ENCODE measurements at places on chromosomes 6 and 20.

DNA sequence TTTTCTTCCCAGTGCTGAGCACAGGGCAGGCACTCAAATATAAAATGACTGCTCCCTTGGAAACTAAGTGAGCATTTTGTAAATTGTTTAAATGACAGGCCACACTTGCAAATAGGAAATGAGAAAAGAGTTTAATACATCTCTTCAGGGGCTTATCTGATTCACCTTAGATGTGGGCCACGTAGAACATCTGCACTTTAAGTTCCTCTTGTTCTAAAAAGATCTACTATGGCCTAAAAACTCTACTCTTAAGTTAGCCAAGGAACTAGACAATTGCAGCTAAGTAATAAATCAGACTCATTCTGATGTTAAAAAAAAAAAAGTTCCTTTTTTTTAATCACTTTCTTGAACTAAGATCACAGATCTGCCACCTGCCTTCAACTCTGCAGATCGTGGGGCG, 126.3 kb downstream of the KIF16B start:
- DNase-seq: no peak

- no peak for DNase-seq
Measured at GRCh38 chr6:100379386-100379785, 85.3 kb downstream of the SIM1 start.

- DNase-seq: no peak
Measured at GRCh38 chr6:134060491-134061106, 8.2 kb upstream of the SLC2A12 start.

DNA sequence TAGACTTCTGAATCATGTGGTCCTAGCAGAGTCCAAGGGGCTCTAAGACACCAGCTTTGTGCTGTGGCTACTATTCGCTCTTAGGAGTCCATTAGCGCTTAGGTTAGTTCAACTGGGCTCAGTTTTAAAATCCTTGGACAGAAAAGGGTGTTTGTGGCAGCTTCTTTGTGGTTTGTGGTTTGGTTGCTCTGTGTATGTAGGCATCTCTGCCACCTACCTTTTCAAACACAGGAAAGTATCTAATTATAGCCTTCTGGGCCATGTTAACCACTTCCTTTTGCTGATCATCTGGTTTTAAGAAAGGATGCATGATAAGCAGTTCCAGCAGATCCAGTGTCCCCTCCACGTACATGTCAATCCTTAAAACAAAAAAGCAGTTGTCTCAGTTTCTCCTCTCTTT, 10.8 kb downstream of the GSTA4 start:
- DNase-seq: peak; percentile 56

- DNase-seq: no peak
Measured at GRCh38 chr20:47850146-47850545, 64.9 kb upstream of the SULF2 start.

GRCh38 chr6:85580878-85581267, 12.8 kb downstream of the SNX14 start:
- DNase-seq: no peak

- no peak for DNase-seq
Measured at GRCh38 chr6:133317704-133318103, 76.5 kb downstream of the EYA4 start.

GRCh38 chr6:56956491-56956890, 1.6 kb downstream of the BEND6 start:
- no peak for DNase-seq

GRCh38 chr20:21111416-21111815, 5.3 kb upstream of the LINC00237 start:
- no peak for DNase-seq

GRCh38 chr20:18314786-18315406, 26.6 kb downstream of the ZNF133 start:
- DNase-seq: no peak

DNA sequence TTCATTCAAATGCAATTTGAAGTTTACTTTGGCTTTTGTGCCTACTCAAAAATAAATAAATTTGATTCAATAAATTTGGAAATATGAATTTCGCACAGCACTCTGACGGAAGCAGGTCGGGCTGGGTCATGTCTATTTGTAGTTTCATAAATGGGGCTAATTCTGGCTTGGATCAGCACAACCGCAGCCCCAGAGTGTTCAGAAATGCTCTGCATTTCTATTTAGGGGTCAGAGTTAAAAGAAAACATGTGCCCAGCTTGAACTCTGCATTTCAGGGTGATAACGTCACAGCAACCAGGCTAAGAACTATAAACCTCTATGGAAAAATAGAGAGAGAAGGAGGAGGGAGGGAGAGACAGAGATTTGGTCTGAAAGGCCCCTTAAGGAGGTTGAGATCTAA, 480.9 kb upstream of the NOX3 start:
- DNase-seq: no peak

GRCh38 chr6:116511424-116512110, at the start of gene CALHM5:
Gene CALHM5, plus strand, starts transcription at chr6:116511639. Its CDS starts 58 bp downstream, at chr6:116511697.
- DNase-seq: no peak

GRCh38 chr6:114176726-114177125, 166.1 kb downstream of the HS3ST5 start:
- DNase-seq: no peak

DNA sequence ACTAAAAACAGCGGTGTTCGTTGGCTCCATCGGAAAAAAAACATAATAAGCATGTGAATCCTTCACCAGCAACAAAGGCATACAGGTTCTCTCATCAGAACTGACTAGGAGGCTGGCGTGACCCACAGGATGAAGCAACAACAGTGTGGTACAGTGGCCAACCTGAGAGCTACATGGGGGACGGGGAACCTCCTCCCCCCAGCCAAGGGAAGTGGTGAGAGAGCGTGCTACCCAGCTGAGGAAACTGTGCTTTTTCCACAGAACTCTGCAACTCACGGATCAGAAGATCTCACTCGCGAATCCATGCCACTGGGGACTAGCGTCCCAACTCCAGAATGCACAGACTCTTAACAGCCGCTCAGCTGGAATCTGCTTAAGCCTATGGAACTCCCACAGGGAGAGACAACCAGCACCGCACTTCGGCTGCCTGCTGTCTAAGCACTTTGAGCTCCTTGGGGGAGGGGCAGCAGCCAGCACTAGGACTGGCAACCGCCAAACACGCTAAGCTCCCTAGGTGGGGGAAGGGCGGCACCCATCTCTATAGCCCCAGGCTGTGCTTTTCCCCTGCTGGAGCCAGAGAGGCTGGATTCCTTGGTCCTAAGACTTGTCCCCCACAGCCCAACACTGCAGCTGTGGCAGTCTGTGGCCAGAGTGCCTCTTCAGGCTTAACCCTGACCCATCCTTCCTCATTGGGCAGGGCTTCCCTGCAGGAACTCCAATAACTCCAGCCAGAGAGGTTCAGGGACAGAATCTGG, 538.3 kb upstream of the BTBD3 start:
- no peak for DNase-seq

GRCh38 chr6:124371974-124372475, 568.4 kb downstream of the NKAIN2 start:
- no peak for DNase-seq

- no peak for DNase-seq
Measured at GRCh38 chr6:139754898-139755775, 380.7 kb upstream of the CITED2 start.

- no peak for DNase-seq
Measured at GRCh38 chr6:41892921-41893564, 2.1 kb downstream of the USP49 start.

- no peak for DNase-seq
Measured at GRCh38 chr6:15121443-15121842, 124.4 kb upstream of the JARID2 start.

GRCh38 chr6:82832811-82833210, 232.8 kb downstream of the UBE3D start:
- no peak for DNase-seq

DNA sequence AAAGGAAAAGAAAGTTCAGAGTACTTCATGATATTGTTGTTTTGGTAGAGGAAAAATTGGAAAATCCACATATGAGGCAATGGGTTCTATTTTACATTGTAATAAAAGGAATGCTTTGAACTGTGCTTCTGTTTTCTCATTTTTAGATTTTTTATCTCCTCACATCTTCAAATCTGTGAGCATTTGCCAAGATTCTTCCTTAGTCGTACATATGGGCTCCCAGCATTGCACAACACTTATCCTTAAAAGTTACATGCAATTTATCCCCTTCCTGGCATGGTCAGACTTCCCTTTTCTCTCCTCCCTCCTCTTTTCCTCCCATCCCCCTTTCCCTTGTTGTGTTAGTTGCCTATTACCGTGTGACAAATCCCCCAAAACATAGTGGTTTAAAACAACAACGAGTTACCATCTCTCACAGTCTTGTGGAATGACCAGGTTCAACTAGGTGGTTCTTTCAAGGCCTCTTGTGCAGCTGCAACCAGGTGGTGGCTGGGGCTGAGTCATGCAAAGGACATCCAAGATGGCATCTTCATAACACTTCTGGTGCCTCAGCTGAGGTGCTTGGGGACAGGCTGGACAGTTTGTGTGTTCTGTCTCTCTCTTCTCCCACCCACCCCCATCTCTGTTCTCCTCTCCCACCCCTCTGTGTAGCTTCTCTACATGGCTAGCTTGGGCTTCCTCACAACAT, 68.7 kb downstream of the TXNDC5 start:
- DNase-seq: no peak

- no peak for DNase-seq
Measured at GRCh38 chr6:125477844-125478243, 176.1 kb upstream of the HDDC2 start.

GRCh38 chr20:58708246-58708931, 15.8 kb downstream of the NPEPL1 start:
- DNase-seq: no peak

- DNase-seq: no peak
Measured at GRCh38 chr6:24284006-24284405, 73.9 kb downstream of the DCDC2 start.

DNA sequence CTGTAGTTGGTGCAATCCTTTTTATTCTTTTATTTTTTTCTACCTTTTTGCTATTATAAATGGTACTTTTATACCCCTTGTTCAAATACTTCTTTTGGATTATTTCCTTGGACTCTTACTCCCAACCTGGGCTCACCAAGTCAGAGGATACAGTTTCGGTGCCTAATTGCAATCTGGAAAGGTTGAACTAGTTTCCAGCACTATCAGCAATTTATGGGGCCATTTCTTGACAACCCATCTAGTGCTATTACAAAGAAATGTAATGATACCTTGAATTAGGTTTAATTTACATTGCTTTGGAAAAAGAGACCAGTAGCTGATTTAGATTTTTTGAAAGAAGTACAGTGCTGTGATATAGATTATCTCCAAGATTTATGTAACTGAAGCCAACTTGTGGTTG, 5.2 kb downstream of the PTPRA start:
- DNase-seq: no peak

GRCh38 chr20:41005361-41005729, 23.3 kb upstream of the TOP1 start:
- no peak for DNase-seq

DNA sequence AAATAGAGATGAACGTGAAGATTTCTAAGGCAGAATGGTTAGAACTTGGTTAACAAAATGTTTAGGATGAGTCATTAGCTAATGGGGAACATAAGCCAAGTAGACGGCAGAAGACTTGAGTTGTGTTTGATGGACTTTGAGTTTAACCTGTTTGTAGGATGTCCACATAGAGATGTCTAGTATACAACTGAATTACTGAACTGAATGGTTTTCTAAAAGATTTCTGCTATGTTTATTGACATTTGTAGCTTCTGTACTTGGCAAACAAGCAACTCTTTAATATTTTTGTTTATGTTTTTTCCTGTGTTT, 54.5 kb upstream of the DYNLRB1 start:
- no peak for DNase-seq

- DNase-seq: no peak
Measured at GRCh38 chr6:156169371-156169770, 607.8 kb upstream of the ARID1B start.

- DNase-seq: no peak
Measured at GRCh38 chr6:139433631-139434419, 59.4 kb upstream of the CITED2 start.

DNA sequence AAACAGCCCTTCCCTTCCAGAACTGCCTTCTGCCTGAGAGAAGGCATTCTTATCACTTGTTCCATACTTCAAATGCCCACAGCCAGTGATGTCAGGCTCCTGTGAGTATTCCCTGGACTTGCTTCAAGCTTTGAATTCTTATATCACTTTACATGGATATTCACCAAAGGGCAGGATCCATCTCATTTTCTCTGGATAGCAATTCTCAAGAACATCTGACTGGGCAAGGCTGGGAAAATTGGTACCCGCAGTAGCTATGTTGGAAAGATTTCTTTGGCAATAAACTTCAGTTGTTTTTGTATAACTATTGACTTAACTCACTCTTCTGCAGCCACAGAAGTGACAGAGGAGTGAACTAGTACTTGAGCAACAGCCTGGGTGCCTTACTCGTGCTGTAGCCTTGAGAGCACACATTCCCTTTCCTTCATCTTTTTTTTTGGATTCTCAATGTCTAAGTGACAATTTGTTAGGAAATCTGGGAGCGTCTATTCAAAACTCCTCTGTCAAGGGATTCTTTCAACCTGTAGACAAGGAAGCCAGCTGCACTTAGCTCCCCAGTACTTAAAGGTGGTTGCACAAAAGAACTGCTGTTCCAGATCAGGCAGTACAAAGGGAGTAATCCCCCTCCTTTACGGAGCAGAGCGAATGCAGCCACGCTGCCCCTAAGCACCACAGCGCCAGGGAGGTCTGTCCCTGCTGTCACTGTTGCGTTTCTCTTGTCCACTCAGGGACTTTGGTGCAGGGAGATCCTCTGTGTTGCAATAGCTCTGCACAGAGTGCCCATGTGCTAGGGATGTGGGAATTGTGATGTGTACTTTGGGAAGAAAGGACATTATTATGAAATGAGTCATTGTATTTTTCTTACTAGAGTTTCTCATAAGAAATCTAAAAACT, 69.6 kb downstream of the JAG1 start:
- no peak for DNase-seq

DNA sequence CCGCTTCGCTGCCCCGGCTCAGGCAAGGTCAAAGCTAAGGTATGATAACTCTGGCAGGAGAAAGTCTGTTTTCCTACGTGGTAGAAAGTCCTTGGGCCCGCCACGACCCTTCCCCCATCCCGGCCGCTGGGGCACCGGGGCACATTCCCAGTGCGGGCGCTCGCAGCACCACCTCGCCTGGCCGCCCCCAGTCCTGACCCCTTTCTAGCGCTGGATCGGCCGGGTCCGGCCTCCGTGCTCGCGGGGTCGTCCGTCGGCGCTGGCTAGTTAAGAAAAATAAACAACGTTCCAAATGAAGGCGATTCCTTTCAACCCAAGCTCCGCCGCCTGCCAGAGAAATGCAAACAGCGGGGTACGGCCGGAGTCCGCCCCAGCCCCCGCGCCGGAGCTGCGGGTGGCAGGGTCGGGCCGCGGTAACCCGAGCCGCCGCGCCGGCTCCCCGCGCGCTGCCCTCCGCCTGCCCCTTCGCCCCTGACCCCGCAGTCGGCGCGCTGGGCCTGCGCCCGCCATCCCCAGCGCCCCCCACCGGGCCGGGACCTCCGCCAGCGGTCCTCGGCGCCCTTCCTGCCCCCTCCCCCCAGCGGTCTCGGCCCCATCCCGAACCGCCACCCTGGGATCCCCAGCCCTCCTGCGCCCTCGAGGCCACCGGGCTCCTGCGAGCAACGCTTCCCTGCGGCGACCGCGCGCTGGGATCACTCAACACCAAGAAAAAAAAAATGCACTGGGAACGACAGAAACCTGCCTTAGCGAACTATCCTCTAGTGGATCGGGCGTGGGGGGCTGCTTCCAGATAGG, 37.6 kb downstream of the NCR2 start:
- no peak for DNase-seq

Data from CD8-positive, alpha-beta T cell (primary cell).